Activated CD8-positive, alpha-beta memory T cell treated with anti-CD3 and anti-CD28 coated beads for 4 hours (primary cell): ENCODE measurements at places on chromosomes 1 and 21.

DNA sequence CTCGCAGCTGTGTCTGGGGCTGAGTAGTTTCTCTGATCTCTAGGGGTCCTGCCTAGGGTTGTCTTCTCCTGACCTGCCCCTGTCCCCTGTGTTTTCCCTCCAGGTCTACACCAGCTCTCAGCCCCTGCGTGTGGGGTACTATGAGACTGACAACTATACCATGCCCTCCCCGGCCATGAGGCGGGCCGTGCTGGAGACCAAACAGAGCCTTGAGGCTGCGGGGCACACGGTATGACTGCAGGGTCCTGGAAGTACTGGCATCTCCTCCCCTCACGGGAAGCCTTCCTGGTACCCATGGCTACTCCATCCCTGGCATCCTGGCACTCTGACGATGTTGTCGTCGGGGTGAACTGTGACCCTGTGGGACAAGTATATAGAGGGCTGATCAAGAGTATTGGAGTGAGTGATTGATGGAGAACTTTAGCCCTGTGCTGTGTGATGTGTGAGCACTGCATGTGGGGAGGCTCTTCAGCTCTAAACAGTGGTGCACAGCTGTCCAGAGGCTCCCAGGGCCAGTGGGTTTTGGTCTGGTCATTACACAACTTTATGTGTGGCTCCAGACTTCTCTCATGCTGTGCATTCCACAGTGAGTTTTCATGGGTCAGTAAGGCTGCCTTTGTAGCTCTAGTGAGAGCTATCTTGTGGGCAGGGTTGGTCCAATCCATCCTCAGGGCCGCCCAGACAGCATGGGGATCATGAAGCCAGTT is 14.4 kb downstream of the FAAH start:
- no peak for DNase-seq

GRCh38 chr1:160429125-160429561 is 28.8 kb downstream of the VANGL2 start:
- DNase-seq = no peak

DNA sequence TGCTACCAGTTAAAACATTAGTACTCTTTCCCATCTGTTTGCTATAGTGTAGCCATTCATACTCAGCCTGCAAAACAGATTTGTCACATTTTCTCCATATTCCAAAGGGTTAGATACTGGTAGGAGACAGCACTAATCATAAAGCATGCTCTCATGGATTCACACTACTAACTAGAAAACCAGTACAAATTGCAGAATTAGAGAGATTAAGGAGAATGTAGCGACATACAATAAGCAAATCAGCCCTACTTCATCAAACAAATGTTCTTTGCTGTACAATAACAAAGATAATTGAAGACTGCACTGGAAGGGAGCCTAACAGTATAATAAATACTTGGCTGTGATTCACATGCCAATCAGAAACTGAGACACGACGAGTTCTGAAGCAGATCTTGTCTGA is 368.0 kb upstream of the PRMT6 start:
- DNase-seq = no peak

DNA sequence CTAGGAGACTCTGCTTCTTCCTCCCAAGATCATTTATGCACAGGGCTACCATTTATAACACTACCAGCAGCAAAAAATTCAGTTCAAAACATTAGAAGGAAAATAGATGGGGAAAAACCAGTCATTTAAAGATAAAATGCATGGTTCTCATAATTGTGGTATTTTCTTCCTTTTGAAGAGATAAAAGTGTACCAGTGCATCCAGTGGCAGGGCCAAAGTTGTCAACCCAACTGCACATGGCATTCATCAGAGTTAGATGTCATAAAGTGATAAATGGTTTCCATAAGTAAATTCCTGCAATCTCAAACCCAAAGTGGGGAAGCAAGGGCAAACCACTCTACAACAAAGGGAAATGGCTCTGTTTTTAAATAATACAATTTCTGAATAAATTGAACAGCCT is 119.1 kb upstream of the DMRTA2 start:
- DNase-seq = no peak

- no peak for DNase-seq
These were observed 70.7 kb downstream of the XCL2 start for GRCh38 chr1:168473126-168473525.

DNA sequence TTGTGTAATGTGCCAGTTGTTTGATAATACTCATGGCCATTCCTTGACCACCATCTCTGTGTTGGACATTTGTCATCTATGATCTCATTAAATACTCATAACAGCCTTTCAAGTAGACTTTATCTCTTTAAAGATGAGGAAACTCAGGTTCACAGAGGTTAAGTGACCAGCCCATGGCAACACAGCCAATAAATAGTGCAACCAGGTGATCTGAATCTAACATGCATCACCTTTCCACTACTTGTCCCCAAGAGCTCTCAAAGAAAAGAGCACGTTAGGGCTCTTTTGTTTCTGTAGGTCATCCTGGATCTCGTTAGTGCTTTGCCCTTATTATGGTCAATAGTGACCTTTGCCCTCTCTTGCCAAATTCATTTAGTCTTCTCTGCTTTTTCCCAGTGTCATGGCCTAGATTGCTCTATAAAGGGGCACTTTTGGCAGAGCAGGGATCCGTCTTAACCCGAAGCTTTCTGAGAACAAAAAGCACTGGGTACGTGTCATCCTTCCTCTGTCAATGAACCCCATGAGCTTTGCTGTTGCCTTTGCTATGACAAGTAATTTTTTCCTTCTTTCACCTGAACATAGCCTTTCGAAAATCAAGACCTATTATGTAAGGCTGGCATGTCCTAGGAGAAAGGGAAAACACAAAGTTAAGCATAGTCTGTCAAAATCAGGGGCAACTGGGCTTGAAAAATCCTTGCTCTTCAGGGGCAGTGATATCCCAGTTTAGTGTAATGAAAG is 88.0 kb upstream of the PLXNA2 start:
- DNase-seq = no peak

DNA sequence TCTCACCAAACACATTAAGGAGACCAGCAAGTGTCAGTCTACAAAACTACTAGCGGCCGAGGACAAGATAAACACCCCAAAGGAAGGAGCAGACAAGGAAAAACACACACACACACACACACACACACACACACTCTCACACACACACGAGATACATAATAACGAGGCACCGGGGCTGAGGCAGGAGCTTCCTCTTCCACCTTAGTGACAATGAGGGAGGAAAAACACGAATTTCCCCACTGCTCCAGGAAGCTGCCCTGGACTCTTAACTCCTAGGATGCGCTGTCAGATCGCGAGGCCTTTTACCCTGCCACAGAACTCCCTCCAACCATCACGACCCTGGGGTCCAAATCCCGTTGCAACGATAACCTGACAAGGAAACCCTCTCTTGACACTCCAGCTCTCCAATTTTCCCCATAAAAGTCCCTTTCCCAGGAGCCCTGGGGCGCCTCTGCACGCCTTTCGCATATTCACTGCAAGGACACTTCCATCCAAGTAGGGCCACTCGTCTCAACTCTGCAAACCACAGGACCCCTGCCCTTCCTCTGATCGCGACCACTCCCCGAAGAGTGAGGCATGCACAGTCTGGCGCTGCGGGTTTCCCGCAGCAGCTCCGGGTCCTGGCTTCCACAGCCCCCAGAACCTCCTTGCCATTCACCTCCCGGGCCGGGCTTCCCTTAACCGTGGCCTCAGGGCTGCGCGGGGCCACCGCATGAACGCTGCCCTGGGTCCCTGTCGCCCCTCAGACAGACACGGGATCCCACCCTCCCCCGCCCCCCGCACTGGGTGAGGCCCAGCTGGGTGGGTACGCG is 581 bp downstream of the ETV3 start:
- DNase-seq = no peak

DNA sequence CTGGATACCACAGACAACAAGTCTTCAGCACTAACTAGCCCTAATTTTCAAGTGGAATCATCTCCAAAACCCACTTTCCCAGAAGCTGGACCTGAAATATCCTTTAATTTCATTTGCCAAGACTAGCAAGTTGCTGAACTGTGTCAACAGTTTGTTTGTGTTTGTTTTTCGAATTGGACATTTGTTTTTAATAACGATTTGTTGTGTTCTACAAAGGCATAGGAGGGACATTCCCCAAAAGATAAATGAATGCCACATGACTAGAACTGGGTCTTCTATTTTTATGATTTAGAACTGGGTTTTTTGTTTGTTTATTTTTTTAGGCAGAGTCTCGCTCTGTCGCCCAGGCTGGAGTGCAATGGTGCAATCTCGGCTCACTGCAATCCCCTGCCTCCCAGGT is 17.9 kb downstream of the LUZP1 start:
- no peak for DNase-seq

DNA sequence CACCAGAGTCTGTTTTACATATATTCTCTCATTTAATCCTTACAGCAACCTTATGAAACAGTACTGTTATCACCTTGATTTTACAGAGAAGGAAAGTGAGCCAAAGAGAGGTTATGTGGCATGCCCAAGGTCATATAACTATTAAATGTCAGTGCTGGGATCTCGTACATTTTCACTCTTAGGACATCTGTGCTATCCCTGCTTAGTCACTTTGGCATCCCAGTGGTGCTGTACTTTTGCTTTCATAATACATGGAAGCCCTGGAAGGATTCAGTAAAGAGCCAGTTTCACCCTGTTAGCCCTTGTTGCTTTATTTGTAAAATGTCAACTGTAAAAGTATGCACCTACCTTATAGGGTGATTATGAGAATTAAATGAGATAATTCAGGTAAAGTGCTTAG is 104.4 kb downstream of the NFIA start:
- DNase-seq = no peak

DNA sequence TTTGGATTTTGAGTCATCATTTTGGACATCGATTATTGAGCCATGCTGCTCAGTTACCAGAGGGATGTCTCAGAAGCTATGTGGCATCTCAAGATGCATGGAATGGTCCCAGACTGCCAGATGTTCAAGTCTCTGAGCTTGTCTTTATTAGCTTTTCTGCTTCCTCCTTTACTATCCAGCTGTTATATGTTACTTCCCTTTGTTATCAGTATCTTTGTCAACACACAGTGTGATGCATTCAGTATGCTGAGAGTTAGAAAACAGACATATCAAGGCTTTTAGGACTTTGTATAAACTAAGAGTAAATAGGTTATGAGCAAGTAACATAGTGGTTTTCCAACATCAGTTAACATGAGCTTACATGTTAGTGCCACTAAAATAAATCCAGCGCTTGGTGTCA is 474.5 kb downstream of the DSCAM start:
- DNase-seq = no peak

DNA sequence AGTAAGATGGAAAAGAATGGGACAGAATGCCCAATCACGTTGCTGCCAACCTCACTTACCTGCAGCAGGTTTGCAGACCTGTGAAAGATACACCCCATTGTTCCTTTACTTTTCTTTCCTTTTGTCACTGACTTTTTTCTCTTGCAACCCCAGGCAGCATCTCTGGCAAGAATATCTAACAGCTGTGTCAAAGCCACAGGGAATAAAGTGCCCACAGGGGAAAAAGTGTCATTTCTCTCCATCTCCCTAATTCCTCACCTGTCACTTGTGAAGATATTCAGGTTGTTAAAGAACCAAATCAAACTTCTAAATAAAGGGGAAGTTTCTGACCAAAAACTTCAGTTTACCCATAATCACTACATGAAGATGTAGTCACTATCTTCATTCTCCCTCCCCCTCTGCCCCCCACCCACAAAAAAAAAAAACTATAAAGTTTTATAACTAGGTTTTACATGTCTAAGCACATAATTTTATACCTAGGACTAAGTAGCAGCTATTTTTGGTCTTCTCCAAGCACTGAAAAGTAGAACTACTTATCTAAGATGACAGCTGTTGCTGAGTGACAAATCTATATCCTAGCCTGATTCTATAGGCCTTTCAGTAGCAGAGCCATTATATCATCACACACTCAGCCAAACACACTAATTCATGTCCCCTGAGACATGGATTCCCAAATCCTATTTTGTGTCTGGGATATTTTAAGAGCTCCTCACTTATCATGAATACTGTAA is 54.9 kb downstream of the TBX15 start:
- no peak for DNase-seq

DNA sequence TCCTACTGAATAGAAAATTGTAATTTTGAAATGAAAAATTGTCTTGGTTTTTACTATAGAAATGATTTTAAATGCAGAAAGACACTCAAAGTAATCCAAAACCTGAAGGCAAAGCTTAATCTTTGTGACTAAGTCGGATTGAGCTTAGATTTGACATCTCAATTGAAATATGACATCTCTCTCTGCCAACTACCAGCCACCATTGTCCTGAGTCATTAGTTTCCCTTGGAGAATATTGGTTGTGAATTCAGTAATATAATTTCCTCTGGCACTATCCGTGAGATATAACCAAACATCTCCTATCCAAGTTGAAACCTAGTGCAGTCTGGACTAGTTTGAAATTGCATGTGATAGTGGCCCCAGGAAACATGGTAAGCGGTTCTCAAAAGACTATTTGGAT is 37.1 kb downstream of the PLA2G4A start:
- DNase-seq = no peak

- no peak for DNase-seq
These were observed 264.0 kb downstream of the CTH start for GRCh38 chr1:70674941-70675685.

DNA sequence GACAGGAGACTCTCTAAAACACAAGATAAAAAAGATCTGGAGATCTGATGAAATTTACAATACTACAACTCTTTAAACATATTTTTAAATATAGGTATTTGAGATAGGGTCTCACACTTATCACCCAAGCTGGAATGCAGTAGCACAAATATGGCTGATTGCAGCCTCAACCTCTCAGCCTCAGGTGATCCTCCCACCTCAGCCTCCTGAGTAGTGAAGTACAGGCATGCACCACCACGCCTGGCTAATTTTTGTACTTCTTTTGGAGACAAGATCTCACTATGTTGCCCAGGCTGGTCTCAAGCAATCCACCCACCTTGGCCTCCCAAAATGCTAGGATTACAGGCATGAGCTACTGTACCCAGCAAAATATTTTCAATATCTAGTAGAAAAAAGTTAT is 170.0 kb upstream of the NR5A2 start:
- no peak for DNase-seq

- DNase-seq = no peak
These were observed 13.2 kb upstream of the SDHB start for GRCh38 chr1:17067069-17067426.

DNA sequence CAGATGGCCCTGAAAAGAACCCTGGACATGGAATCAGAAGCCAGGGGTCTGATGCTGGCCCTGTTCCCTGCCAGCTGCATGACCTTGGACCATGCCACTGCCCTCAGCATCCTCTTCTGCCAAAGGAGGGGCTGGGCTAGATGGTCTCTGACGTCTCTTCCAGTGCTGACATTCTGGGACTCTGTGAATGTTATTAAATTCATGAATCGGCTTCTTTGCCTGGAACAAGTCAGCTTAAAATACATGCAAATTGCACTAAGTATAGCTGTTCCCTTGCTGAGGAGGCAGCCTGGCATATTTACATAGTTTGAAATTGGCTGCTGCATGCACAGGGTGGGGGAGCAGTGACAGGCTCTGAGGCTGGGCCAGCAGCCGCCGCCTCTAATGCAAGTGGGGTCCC is 23.8 kb downstream of the KCNA2 start:
- no peak for DNase-seq

- no peak for DNase-seq
These were observed 149.8 kb upstream of the PALMD start for GRCh38 chr1:99496067-99496466.

GRCh38 chr1:64513545-64513944 is 43.6 kb downstream of the CACHD1 start:
- DNase-seq = no peak
